T-cell (primary cell): ENCODE measurements at places on chromosomes 7 and 10.

DNA sequence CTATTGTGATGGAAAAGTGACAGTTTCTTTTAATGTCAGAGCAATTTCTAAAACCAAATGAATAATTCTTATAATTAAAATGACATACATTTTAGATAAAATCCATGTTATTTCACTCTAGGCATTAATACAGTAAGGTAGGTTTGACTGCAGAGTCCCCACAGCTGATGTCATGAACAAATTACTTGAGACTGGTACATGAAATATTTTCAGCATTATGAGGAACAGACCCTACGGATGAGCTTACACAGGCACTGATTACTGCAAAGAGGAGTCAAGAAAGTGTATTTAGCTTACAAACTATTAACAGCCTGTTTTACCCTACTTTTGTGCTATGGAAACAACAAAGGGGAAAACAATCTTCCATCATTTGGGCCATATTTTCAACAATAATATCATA is 8.9 kb downstream of the COL1A2 start:
- no peaks in the 10 kb centered on the region for H3K36me3 ChIP-seq
- DNase-seq, result no peak
- H3K4me1 ChIP-seq, result no peaks in the 10 kb centered on the region
- no peaks in the 10 kb centered on the region for H3K27me3 ChIP-seq
- no peak overlapping the region for H3K27ac ChIP-seq
- H3K4me3 ChIP-seq, result no peak overlapping the region

- H3K36me3 ChIP-seq, result no peaks in the 10 kb centered on the region
- peaks cover 4% of the 10 kb centered on the region for H3K27me3 ChIP-seq
- H3K27ac ChIP-seq, result no peak overlapping the region
- H3K4me3 ChIP-seq, result no peak overlapping the region
Observed at GRCh38 chr7:30674876-30675275, 7.4 kb downstream of the CRHR2 start.

DNA sequence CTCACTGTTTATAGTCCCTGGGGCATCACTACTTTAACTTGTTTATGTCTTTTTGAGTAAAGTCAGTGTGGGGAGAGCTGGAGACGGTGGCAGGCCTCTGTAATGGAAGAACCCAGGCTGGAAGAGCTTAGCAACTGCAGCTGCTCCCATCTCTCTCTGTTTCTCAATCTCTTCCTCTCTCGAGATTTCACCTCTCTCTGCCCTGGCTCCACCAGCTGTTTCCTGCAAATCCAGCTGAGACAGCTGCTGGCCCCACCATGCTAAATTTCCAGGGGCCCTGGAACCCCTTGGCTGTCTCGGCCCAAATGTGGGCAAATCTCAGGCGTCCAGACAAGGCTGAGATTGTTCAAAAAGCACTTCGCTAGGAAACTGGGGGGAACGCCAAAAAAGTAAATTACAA is 25.8 kb upstream of the SLF2 start:
- DNase-seq, result no peak
- H3K36me3 ChIP-seq, result no peaks in the 10 kb centered on the region
- peaks cover 5% of the 10 kb centered on the region for H3K27me3 ChIP-seq
- no peak overlapping the region for H3K27ac ChIP-seq

DNA sequence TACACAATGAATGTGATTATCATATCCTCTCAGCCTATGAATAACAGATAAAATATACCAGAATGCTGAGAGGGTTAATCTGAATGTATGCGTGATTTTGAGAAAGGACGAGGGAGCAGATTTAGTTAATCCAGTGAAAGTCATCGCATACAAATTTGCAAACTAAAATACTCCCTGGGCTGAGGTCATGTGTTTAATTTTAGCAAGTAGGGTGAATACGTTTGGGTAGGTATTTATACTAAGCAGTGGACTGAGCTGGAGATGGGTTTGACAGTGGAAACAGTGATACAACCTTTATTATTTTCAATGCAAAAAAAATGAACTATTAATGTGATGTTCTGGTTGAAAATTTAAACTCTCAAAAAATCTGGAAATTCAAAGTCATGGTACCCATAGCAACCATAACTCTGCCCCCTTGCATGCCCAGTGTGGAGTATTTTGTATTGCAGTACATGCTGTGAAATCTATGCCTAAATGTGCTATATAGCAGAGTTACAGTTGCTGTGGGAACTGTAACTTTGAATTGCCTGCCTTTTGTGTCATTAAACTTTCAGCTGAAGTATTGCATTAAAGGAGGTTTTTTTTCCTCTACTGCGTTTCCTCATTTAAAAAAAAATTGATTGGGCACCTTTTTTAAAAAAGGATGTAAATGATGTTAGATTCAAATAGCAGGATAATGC is 9.5 kb upstream of the ARID5B start:
- no peak overlapping the region for H3K4me3 ChIP-seq
- no peak overlapping the region for H3K27ac ChIP-seq
- H3K27me3 ChIP-seq, result no peaks in the 10 kb centered on the region
- no peak for DNase-seq
- H3K4me1 ChIP-seq, result no peaks in the 10 kb centered on the region
- no peaks in the 10 kb centered on the region for H3K36me3 ChIP-seq

DNA sequence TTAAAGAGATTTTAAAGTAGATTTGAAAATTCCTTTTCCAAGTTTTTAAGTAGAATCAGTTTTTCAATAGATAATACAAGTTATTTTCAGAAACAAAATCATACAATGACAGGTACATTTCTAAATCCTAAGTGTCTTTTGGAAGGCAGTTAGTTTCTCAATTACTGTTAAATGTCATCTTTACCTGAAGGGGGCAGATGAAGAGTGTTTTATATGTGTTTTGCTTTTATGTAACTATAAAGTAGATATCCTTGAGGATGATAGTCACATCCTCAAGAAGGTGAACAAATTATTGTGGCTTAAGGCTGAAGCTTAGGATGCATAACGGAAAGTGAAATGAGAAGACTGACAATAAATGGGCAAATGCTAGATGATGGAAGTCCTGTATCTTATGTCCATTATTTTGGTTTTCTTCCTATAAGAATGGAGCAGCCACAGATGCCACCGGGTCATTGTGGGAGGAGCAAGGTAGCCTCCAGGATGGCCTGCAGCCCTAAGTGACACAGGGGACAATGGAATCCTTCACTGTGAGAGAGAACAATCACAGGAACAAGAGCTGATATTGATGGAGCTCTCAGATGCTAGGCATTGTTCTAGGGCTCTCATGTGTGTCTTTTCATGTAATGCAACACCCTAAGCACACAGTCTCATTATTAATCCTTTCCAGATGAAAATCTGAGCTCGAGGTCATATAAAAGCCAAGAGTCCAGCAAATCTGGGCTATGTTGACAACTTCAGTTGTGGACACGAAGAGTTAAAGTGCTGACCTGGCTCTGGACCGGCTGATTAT is 14.1 kb upstream of the MKX start:
- no peak overlapping the region for H3K27ac ChIP-seq
- no peak for DNase-seq
- peaks cover 3% of the 10 kb centered on the region for H3K27me3 ChIP-seq
- no peak overlapping the region for H3K4me3 ChIP-seq
- no peaks in the 10 kb centered on the region for H3K4me1 ChIP-seq
